ENCODE measurements at places on chromosomes 3 and 15. TPM values are rescaled to one million over a fixed set of nuclear protein-coding genes. Genes with fewer than 3 reads are reported as not detected.

HDGFL3 gene
- total RNA-seq = 56.0 TPM

IQCF5 gene
- not detected for total RNA-seq

CMTM8 gene
- total RNA-seq = 7.7 TPM

ALDH1L1 gene
- not detected for total RNA-seq

PCBP4 gene
- 56.2 TPM for total RNA-seq

TMEM43 gene
- total RNA-seq = 88.2 TPM

XIRP1 gene
- total RNA-seq = not detected

MKRN2OS gene
- not detected for total RNA-seq

TRIM42 gene
- total RNA-seq = not detected

CNOT10 gene
- total RNA-seq = 15.2 TPM

TUSC7 gene
- total RNA-seq = not detected

FSIP1 gene
- 0.47 TPM for total RNA-seq

TNIK gene
- total RNA-seq = 7.3 TPM

GOLGA8K gene
- total RNA-seq = not detected

KIF23 gene
- total RNA-seq = 49.0 TPM

ZMAT3 gene
- 15.9 TPM for total RNA-seq

SPESP1 gene
- 5.6 TPM for total RNA-seq

IDH2 gene
- total RNA-seq = 83.7 TPM

PRR23A gene
- total RNA-seq = not detected

PLSCR2 gene
- total RNA-seq = not detected

PLA2G4F gene
- total RNA-seq = not detected

PIERCE2 gene
- 1.5 TPM for total RNA-seq

A4GNT gene
- not detected for total RNA-seq

LRRC2 gene
- total RNA-seq = 0.64 TPM

CISH gene
- total RNA-seq = 0.20 TPM

PLS1 gene
- 1.2 TPM for total RNA-seq

BNIP2 gene
- 157 TPM for total RNA-seq

KIF15 gene
- total RNA-seq = 13.8 TPM

PODXL2 gene
- total RNA-seq = 1.1 TPM

COL6A5 gene
- not detected for total RNA-seq

EIF4E3 gene
- 3.7 TPM for total RNA-seq

RTP3 gene
- not detected for total RNA-seq

FES gene
- total RNA-seq = 121 TPM

CD86 gene
- not detected for total RNA-seq

CLDN1 gene
- 11.3 TPM for total RNA-seq

CLSTN2 gene
- total RNA-seq = 0.05 TPM

CEMIP gene
- 0.10 TPM for total RNA-seq

RBM15B gene
- 28.4 TPM for total RNA-seq

SMCO1 gene
- not detected for total RNA-seq

ACP3 gene
- not detected for total RNA-seq

SLC12A1 gene
- total RNA-seq = not detected
